GM12864 (cell line): ENCODE measurements at places on chromosomes 12 and 14.

GRCh38 chr12:95789126-95790032 is 1.2 kb downstream of the NTN4 start:
- DNase-seq: no peak

DNA sequence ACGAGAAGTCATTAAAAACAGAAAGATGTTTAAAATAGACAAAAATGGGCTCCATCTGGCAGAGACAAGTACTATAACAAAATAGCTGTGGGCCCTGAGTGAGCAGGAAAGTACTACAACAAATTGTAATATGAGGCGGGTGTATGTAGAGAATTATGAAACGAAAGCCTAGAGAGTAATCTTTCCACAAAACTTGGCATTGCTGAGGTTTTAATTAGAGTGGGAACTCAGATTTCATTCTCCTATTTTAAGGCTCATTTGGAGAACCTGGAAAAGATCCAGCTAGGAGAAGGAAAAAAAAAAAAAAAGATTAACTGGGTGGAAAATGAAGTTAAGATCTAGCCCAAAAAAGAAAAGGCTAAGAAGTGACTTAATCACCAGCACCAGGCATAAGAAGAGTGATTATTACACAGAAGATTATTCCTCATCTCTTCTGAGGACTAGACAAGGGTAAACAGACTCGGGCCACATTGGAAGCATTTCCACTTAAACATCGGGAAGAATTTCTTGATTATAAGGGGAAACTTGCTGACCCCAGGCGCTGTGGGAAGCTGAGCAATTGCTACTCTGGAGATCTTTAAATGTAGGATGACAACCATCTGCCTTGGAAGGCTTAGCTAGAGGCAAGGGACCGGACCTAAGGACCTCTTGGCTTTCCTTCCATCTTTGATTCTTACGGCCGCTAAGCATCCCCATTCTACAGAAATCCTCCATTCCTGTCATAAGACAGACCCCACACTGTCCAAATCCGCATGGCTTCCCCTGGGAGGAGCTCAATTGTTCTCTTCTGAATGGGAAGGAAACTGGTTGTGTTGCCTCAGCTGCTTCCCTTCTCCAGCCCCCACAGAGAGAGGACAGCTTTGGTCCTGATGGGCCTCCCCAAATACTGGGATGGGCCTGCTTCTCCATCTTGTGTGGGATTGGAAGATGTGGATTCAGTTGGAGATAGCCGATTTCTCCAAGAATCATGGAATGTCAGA is 40.6 kb downstream of the IGF1 start:
- DNase-seq: no peak

DNA sequence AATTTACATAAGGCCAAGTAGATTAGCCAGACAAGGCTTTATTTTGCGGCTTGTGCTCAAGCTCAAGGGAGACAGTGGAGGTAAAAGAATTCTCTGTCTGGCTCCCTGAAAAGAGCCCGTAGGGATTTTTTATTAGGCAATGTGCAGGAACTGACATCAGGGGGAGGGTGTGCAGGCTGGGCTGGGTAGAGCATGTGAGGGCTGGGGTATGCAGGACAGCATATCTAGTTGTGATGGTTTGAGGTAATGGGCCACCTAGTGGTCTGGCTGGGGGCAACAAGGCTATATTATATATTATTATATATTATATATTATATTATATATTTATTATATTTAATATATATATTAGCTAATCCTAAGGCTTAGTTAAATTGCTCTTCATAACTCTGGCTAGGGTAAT is 102.1 kb downstream of the TMEM117 start:
- no peak for DNase-seq

- DNase-seq: no peak
Measured at GRCh38 chr14:81033698-81034240, 78.3 kb downstream of the TSHR start.
